ENCODE measurements at places on chromosomes 6 and 20.
A peak's percentile ranks its signal among the peaks of the same experiment; 100 is the strongest.

- no peak for DNase-seq
Measured at GRCh38 chr6:106003268-106003987, 82.7 kb upstream of the PRDM1 start.

DNA sequence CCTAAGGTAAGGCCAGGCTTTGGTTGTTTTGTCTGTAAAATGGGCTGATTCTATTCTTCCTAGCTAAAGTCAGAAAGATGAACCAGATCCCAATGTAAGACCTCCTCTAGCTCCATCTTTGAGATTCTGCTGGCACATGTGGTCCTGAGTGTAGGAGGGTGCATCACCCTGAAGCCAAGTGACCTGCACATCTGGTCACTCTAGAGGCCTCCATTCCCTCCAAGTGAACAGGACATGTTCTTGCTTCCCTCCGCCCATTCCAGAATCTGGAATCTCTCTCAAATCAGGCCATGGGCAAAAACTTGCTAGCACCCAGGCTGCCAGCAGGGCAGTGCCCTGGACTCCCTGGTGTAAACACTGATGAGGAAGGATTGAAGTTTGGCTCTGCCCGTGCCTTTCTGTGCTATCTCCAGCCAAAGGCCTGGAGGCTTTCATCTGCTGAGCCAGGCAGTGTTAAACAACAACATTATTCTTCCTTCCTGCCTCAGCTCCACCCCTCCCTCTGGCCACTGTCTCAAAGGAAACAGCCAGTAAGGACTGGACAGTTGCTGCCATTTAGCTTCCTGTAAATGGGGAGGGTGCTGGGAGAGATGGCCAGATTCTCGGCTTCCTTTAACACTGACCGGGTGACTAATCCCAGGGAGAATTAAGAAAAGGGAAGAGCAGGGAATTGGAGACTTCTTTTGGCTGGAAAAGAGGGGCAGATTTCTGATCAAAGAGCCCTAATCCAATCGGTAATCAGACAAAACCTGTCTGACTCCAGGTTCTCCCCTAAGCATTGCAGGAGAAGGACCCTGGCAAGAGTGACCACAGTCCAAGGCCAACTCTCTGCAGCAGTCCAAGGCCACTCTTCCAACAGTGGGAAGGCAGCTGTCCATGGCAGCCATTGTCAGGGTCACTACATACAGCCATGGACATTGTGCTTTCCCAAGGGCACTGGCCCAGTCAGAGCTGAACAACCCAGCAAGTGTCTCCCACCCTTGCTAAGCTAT, 19.5 kb upstream of the ADGRF1 start:
- DNase-seq = no peak

GRCh38 chr6:158014505-158015187, 33.0 kb downstream of the SYNJ2 start:
- DNase-seq = no peak

DNA sequence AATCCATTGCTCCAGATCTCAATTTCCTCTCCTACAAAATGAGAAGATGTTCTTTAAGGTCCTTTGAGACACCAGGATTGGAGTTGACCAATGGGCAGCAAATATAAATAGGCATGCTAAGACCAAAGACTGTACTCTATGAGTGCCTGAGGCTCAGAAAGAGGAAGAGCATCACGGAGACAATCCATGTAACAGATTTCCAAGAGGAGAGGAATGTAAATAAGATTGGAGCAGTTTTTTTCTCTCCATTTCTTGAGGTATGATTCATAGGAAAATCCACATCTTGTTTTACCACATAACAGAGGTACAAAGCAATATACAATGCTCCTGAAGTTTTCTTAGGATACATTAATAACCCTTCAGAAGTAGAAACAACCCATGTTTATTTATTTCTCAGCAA, 109.8 kb downstream of the UBE3D start:
- no peak for DNase-seq

DNA sequence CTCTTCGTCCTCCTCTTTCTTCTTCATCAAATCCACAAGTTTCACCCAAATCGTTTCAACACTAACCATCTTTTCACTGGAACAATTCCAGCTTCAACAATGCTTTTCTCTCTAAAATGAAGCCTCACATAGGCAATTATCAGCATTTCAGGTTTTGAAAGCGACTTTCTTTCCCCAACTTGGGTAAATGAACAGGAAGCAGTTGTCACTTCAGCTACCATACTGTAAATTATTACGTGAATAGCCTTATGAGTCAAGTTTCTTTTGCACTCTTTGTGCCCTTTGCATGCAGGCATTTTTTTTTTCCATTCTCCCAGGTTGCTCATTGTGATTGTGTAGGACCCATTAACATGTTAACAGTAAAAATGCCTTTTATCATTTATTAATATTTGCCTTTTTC, 121.7 kb upstream of the BTBD3 start:
- DNase-seq = no peak

DNA sequence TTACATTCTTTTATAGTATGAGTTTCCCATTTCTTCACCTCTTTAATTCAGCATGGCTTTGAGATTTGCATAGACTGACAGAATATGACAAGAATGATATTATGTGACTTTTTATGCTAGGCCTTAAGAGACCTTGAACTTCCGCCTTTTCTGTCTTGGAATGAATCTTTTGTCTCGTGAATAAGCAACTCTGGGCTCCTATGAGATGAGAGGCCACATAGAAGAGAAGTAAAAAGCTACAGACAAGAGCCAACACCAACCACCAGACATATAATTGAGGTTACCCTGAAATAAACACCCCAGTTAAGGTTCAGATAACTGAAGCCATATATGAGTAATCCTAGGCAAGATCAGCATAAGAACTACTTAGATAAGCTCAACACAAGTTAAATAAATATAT, 600.8 kb downstream of the MEI4 start:
- DNase-seq = no peak

GRCh38 chr6:51462896-51463295, 624.5 kb downstream of the PKHD1 start:
- no peak for DNase-seq

GRCh38 chr6:104614394-104614793, 245.3 kb downstream of the HACE1 start:
- no peak for DNase-seq

- no peak for DNase-seq
Measured at GRCh38 chr6:78379982-78380381, 487.4 kb upstream of the IRAK1BP1 start.

- no peak for DNase-seq
Measured at GRCh38 chr6:7324520-7324919, 11.5 kb upstream of the SSR1 start.

DNA sequence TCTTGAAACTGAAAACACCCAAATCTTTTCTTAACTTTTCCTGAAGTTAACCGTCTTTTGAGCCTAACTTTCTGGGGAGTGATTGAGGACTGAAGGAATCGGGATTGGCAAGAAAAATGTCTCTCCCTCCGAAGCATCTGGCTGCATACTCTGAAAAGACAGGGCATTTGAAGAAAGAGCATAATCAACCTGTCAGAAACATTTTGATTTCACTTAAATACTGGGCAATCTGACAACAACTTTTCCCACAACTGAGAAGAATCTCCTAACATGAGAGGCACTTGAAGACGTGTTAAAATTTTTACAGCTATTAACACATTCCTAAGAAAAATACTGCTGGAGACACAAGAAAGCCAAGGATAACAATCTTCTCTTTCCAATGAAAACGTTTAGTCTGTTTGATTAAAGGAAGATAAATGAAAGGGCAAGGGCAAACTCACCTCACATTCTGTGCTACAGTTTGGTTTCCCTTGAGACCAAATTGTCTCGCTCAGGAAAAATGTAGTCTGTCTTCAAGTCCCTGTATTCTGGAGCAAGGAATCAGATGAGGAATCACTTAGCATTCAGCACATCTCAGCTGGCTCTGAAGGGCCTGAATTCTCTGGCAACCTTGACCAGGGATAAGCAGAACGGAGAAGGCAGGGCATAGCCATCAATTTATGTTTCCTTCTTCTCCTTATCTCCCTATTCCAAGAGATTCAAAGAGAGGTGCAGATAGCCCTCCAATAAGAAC, 76.1 kb downstream of the TBX18 start:
- no peak for DNase-seq

DNA sequence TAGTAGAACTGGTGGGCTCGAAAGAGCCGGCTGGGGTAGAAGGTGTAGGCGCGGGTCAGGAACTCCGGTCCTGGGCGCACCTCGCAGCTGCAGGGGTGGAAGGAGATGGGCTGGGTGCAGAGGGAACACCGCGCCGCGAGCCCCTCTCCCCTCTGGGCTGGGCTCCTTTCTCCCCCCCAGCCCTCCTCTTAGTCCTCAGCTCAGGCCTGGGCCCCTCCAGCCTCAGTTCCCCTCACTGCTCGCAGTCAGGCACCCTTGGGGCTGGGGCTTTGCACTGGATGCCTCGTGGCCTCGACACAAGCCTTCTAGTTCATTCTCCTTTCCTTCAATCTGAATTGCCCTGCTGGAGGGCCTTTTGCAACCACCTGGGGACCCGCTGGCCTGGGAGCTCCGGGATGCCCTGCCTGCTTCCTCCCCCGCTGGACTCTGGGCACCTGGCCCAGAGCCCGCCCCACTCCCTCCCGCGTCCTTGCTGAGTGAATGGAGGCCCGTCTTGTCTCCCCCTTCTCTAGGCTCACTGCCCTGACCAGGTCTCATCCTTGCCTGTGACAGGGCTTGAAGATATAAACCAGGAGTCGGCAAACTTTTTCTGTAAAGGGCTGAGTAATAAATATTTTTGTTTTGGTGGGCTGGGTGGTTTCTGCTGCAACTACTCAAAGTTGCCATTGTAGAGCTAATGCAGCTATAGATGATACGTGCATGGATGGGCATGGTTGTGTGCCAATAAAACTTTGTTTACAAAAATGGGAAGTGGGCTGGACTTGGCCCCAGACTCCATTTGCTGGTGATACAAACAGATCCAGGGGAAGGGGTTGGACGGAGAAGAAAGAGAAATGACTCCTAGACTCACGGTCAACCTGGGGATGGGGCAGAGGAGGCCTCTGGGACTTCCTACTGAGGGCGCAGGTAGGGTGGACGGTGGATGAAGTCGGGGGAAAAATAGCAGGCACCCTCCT, 47.3 kb downstream of the APCDD1L start:
- no peak for DNase-seq

DNA sequence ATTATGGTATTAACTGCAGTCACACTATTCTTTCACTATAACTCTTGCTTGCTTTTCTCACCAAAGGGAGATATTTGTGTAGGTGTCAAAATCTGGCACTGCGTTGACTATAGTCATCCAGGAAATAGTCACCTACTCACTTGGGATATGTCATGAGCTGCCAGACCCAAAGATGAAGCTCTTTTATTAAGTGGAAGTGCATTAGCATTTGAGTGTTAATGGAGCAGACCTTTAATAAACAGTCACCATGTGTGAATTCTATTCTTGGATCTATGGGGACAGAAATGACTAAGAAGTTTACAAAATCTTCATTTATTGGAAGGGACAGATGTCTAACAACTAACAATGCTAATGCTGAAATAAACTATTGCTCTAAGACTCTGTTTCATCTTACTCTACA, 130.1 kb upstream of the NEDD9 start:
- no peak for DNase-seq

GRCh38 chr6:35018746-35019145, 122.4 kb downstream of the TCP11 start:
- DNase-seq = no peak

GRCh38 chr6:71908162-71908765, 21.9 kb downstream of the RIMS1 start:
- no peak for DNase-seq

DNA sequence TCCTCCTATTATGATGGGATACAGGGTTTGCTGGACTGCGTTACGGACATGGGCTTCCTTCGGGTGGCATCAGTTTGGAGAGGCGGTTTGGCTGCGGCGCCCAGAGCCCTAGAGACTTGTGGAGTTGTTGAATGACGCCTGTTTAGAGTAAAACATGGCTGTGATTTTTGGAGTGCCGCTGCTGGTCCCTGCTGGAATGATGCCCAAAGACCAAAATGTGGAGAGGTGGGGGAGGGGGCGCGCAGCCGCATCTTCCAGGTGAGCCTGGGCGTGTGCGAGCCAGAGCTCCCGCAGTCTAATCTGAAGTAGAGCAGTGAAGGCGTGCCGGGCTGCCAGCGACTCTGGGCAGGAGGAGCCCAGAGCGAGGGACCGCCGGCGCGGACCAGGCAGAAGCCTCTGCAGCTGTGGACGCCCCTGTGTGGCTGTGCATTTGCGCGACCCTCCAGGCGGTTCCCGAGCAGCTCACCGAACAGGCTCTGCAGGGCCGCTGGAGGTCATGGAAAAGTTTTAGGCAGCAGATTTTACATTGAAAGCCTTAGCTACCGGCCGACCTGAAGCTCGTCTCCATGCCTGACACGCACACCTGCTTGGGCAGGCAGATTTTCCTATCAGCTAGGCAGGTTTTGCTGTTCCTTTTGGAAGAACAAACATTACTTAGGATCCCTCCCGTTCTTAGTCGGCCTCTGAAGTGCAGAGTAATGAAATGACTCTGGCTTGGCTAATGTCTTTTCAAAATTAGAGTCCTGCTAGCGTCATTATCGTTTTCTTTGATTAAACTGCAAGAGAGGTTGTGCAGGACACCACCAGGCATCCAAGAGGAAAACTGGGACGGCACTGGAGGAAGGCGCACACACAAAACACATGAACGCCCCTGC, 298.2 kb downstream of the PHACTR1 start:
- DNase-seq = peak; percentile 24

- DNase-seq = no peak
Measured at GRCh38 chr20:43458422-43458924, 777 bp downstream of the SRSF6 start.

DNA sequence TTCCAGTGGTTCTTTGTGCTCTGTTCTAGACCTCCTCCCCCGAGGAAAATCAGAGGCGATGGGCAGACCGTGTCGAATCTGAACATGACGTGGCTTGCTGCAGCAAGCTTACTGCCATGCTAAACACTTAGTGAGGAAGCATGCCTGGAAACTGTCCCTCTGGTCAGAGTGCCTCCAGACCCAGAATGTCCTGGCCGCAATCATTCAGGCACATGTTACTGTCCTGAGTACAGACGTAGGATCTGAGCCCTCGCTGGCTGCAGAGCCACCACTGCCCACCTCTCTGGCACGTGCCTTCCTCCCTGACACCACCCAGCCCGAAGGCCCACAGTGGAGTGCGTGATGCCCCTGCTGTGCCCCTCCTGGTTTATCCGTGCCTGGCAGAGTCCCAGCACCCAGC, 163.6 kb downstream of the SYNDIG1 start:
- no peak for DNase-seq

DNA sequence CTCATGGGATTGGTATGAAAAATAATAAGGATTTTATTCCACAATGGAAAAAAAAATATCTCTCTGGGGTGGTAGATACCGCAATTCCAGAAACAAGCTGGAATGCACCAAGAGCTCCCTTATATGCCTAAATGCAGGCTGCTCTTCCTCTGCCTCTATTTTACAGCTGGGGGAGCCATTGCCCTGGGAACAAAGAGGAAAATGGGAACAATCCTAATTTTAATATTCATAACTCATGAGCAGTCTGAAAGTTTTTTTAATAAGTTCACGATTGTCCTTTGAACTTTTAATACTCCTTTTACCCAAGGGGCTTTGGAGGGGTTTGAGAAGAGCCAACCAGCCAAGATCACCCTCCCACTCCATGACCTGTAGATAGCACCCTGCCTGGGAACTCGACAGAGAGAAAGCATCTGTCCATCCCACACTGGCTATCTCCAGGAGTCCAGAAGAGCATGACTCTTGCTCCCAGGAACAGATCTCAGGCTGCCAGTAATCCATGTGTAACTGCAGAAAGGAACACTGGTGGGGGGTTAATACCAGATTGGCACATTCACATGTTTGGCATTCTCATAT, 74.7 kb downstream of the CD83 start:
- DNase-seq = no peak

- no peak for DNase-seq
Measured at GRCh38 chr6:134787261-134787877, 162.5 kb downstream of the ALDH8A1 start.
